A673 (cell line): ENCODE measurements at places on chromosomes 6 and 20. TPM values are rescaled to one million over a fixed set of nuclear protein-coding genes. Genes with fewer than 3 reads are reported as not detected.

GRCh38 chr20:58918621-58919020, 62.4 kb upstream of the NELFCD start:
- no peak overlapping the region for H3K27ac ChIP-seq
- H3K36me3 ChIP-seq, result no peaks in the 10 kb centered on the region
- H3K27me3 ChIP-seq, result no peaks in the 10 kb centered on the region

Gene PI16
- total RNA-seq, result not detected in 2 replicates

DNA sequence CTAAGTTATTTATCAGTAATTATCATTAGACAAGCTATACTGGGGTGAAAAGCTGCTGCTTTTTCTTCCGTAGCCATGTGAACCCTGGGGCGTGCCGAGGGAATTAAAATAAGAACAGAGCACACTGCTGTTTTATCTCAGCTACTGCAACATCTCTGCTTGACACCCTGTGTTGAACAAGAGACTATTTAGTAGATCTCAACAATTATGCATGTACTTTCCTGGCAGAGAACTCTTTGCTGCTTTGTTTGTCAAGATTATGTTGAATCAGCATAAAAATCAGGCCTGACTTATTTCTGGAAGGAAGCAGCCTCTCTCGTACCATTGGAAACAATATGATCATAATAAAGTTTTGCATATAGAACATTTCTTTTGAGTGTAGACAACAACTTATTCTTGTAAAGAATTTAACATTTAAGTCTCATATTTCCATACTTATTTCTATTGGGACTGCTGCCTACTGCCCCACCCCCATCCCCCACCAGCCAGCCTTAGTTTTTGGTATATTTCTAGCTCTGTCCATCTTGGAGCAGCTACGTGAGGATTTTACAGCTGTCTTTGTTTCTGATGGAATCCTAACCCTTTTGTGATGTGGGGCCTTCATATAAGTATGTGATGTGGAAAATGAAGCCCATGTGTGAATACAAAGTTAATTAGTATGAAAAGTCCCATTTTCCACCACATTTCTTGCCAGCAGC, 1011.4 kb downstream of the KIF16B start:
- no peaks in the 10 kb centered on the region for H3K27me3 ChIP-seq
- no peaks in the 10 kb centered on the region for H3K36me3 ChIP-seq
- H3K4me1 ChIP-seq, result no peaks in the 10 kb centered on the region

GRCh38 chr6:36985417-36985807, 584 bp downstream of the MTCH1 start:
- H3K27me3 ChIP-seq, result no peaks in the 10 kb centered on the region
- H3K4me1 ChIP-seq, result peaks cover 14% of the 10 kb centered on the region
- peak overlapping the region; percentile 99 for H3K4me3 ChIP-seq
- DNase-seq, result no peak
- H3K36me3 ChIP-seq, result peaks cover 3% of the 10 kb centered on the region

- no peaks in the 10 kb centered on the region for H3K36me3 ChIP-seq
- no peak for DNase-seq
- no peak overlapping the region for H3K4me3 ChIP-seq
- no peaks in the 10 kb centered on the region for H3K27me3 ChIP-seq
- no peak overlapping the region for H3K27ac ChIP-seq
- no peaks in the 10 kb centered on the region for H3K4me1 ChIP-seq
Measured at GRCh38 chr6:44203955-44204354, 12.8 kb upstream of the MYMX start.

DNA sequence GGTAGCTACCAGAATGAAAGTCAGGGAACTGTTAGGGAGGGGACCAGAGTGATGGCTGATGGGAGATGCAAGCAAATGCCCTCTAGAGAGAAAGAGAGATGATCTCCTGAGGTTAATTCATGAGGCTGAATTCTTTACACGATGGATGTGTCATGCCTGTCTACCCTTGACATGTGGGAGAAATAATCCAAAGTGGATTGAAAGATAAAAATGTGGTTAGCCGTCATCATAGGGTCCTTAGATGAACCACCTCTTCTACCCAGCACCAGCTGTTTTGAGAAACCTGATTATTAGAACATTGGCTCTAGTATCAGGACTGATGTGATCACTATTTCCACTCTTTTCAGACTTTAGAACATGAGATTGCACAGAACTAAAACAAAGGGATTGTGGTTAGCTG, 53.6 kb downstream of the SOBP start:
- no peak overlapping the region for H3K4me3 ChIP-seq
- no peak for DNase-seq
- no peaks in the 10 kb centered on the region for H3K36me3 ChIP-seq
- no peak overlapping the region for H3K27ac ChIP-seq
- no peaks in the 10 kb centered on the region for H3K27me3 ChIP-seq

GRCh38 chr6:79964607-79965081, 17.3 kb upstream of the ELOVL4 start:
- no peaks in the 10 kb centered on the region for H3K27me3 ChIP-seq
- no peaks in the 10 kb centered on the region for H3K36me3 ChIP-seq
- DNase-seq, result no peak
- H3K4me3 ChIP-seq, result no peak overlapping the region

DNA sequence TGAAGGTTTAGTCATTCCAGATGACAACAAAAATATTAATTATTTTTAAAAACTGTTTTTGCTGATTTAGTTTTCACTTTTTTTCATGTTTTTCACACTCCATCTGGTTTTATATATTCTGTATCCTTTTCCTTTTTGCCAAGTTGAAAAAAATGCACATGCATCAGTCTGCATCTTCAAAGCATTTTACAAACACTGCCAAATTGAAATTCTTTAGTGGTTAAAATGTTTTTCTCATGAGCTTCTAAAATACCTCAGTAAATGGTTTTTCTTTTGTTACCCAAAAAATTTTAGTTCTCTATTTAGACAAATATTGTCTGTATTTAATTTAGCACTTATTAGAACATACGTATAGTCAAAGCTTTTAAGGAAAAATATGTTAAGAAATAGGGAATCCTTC, 386.9 kb upstream of the HSF2 start:
- no peaks in the 10 kb centered on the region for H3K27me3 ChIP-seq
- peaks cover 12% of the 10 kb centered on the region for H3K4me1 ChIP-seq
- H3K4me3 ChIP-seq, result no peak overlapping the region
- no peak overlapping the region for H3K27ac ChIP-seq

GRCh38 chr6:130903602-130904001, 76.4 kb downstream of the SMLR1 start:
- no peaks in the 10 kb centered on the region for H3K4me1 ChIP-seq
- no peak overlapping the region for H3K4me3 ChIP-seq
- no peak overlapping the region for H3K27ac ChIP-seq
- DNase-seq, result no peak
- H3K36me3 ChIP-seq, result peaks cover 17% of the 10 kb centered on the region

GRCh38 chr6:137046871-137047412, 2.2 kb upstream of the IL20RA start:
- H3K4me1 ChIP-seq, result no peaks in the 10 kb centered on the region
- no peaks in the 10 kb centered on the region for H3K36me3 ChIP-seq
- DNase-seq, result no peak

Gene PPP1R3G
- 0.24 and 0.81 TPM in 2 replicates for total RNA-seq

GRCh38 chr6:56528412-56528841, 114.3 kb downstream of the DST start:
- H3K27me3 ChIP-seq, result no peaks in the 10 kb centered on the region
- peaks cover 20% of the 10 kb centered on the region for H3K4me1 ChIP-seq
- H3K36me3 ChIP-seq, result peaks cover 20% of the 10 kb centered on the region
- no peak overlapping the region for H3K4me3 ChIP-seq
- no peak overlapping the region for H3K27ac ChIP-seq

DNA sequence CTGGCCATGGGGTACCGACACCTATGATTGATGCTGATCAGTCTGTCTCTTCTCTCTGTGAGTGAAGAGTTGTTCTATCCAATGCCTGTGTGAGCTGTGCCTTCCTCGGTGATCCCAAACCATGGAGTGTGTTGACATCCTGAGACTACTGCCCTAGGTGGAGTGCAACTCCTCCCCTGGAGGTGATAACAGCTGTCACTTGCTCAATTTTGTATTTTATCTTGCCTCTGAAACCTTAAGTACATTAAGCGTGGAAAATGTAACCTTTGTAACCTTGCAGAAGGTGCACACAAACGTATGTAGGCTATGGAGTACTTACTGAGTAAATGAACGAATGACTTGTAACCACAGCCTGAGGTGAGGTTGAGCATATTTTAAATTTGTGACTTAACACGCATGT, 256.2 kb downstream of the FNDC1 start:
- no peaks in the 10 kb centered on the region for H3K36me3 ChIP-seq
- H3K27ac ChIP-seq, result no peak overlapping the region
- H3K4me1 ChIP-seq, result no peaks in the 10 kb centered on the region
- H3K4me3 ChIP-seq, result no peak overlapping the region
- H3K27me3 ChIP-seq, result no peaks in the 10 kb centered on the region
- no peak for DNase-seq

Gene SNX5
- total RNA-seq, result 171 and 188 TPM in 2 replicates

Gene POPDC3
- 0.62 and 1.4 TPM in 2 replicates for total RNA-seq

DNA sequence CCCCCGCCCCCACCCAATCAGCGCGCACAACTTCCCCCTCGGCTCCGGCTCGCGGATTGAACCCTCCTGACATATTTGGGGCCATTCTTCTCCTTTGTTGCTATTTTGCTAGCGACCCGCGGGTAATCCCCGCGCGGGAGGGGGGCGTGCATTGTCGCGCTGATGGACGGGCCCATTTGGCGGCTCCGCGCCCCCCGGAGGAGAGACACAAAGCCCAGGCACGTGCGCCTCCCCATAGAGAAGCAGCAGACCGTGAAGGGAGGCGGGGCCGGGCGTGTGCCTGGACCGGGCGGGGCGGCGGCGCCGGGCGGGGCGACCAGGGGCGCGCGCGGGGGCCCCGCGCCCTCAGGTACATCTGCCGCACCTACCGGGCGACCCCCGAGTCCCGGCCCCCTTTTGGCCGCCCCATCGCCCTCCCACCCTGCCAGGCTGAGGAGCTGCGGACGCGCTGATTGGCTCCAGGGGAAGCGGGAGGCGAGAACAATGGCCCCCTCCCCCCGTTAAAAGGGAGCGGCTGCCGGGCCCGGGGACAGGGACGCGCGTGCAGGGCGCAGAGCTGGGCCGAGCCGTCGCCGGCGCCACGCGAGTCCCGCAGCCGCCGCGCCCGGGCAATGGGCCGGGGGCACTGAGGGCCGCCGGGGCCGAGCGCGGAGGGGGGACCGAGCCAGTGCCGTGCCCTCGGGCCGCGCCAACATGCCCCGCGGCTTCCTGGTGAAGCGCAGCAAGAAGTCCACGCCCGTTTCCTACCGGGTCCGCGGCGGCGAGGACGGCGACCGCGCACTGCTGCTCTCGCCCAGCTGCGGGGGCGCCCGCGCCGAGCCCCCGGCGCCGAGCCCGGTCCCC, at the start of gene INSM1:
TSS of gene INSM1 (plus strand) at position 530 of the 843 bp plus-strand sequence. CDS start at position 694, 164 bp downstream.
- DNase-seq, result peak; percentile 44
- peak within 1 kb of the TSS; percentile 31 for H3K4me3 ChIP-seq

Gene MEI4
- total RNA-seq, result not detected in 2 replicates

DNA sequence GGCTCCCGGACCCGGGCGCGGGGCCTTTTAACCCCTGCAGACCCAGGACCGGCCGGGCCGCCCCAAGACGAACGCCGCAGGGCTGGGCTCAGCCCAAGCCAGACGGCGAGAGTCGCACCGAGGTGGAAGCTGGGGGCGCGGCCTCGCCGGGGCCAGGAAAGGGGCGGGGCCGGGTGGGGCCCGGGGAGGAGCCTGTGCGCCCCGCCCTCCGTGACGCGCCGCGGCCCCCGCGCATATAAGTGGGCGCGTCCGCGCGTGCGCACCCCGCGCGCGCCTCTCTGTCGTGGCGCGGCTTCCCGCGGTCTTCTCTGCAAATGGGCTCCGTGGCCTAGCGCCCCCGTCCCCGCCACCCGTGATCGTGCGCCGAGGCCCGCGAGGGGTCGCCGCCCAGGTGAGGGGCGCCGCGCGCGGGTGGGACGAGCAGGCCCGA, at the start of gene PPDPF:
TSS of gene PPDPF (plus strand) at position 262 of the 430 bp plus-strand sequence. CDS start 544 bp downstream, outside the sequence.
- peak within 1 kb of the TSS; percentile 67 for H3K4me3 ChIP-seq
- DNase-seq, result peak; percentile 84
- H3K27ac ChIP-seq, result peak within 1 kb of the TSS; percentile 77
- peaks cover 6% of the 10 kb centered on the region for H3K4me1 ChIP-seq
- no peaks in the 10 kb centered on the region for H3K27me3 ChIP-seq

- no peak for DNase-seq
- peaks cover 7% of the 10 kb centered on the region for H3K4me1 ChIP-seq
- no peaks in the 10 kb centered on the region for H3K27me3 ChIP-seq
- peak overlapping the region; percentile 79 for H3K27ac ChIP-seq
- H3K36me3 ChIP-seq, result peaks cover 60% of the 10 kb centered on the region
- peak overlapping the region; percentile 82 for H3K4me3 ChIP-seq
Measured at GRCh38 chr6:43013097-43013842, 476 bp downstream of the MEA1 start.
